ENCODE measurements at places on chromosomes 12 and 14.

DNA sequence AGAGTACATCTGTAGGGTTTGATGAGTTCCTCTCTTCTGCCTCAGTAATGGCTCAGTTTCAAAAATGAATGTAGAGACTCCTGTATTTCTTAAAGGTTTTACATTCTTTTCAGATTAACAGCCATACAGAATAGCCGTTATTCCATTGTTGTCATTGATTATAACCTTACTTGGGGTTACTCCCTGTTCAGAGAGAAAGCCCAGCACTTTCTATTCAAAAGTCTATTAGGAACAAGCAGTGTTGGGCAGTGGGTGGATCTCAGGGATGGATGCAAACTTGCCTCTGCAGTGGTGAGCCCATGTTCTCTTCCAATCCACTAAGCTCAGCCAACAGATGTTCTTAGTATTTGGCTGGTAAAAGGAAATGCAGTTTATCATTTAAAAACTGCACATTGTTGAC lies 342.6 kb upstream of the E2F7 start:
- DNase-seq = no peak

GRCh38 chr14:87065366-87065765 lies 927.6 kb downstream of the GALC start:
- DNase-seq = no peak

GRCh38 chr14:60681271-60681670 lies 32.0 kb upstream of the SIX1 start:
- DNase-seq = no peak

- DNase-seq = no peak
These were observed 5.5 kb upstream of the SLC24A4 start for GRCh38 chr14:92317511-92317910.

- no peak for DNase-seq
These were observed 8.8 kb downstream of the DENND5B start for GRCh38 chr12:31582155-31582554.

- DNase-seq = no peak
These were observed 97.8 kb downstream of the HMGA2 start for GRCh38 chr12:65922077-65922476.

DNA sequence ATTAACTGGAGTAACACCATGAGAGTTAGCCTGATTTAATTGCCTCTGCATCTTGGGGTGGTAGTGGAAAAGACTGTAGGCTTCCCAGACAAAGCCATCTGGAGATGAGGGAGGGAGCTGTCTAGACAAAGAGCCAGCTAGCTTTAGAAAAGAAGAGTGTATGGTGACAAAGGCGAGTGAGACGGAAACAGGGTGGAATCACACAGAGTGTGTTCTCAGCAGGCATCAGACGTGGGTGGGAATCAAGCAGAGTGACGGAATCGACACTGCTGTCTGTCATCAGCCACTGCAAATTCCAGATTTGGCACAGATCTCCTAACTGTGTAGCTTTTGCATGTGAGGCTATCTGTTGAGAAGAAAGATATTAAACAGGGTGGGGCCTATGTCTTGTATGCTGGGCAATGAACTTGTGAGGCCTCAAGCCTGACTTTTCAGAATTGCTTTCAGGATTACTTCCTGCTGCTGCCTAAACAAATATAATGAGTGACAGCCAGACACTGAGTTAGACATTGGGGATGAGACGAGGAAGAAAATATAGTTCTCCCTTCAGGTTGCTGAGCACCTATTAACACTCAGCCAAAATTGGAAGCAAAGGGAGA lies 236.5 kb upstream of the GRIP1 start:
- no peak for DNase-seq

DNA sequence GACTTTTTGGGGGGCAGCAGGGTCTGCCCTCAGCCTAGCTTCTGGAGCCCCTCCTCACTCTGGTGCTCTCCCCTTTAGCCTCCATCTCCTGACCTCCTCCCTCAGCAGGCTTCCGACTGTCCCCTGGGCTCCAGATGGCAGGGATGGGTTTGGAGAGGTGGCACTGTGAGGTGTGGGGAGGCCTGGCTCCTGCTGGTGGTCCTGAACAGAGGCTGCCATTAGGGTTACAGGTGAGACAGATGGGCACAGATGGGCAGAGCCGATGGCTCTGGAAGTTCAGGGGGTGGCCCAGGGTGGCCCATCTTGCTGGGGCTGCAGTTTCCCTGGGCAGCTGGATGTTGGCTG lies 68.5 kb upstream of the BEGAIN start:
- no peak for DNase-seq

DNA sequence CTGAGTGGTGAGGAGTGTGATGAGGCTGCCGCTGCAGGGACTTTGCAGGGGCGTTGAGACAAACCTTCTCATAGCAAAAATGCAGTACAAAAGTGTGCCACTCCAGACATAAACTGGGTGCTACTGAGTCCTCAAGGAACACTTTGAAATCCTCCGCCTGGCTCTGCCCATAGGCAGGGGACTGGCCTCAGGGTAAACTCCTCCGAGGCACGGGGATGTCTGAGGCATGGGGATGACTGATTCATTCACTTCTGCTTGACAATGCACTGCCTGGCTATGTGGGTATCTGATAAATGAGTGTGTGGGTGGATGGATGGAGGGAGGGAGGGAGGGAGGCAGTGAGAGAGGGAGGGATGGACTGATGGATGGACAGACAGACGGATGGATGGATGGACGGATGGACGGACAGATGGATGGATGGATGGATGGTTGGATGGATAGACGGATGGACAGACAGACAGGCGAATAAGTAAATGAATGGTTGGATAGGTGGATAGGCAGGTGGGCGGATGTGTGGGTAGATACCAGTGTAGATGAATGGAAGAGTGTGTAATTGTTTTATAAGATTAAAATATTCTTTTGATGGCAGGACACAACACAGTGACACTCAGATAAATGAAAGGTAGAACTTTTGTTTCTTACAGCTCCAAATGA lies 2.1 kb upstream of the BDKRB2 start:
- DNase-seq = no peak

DNA sequence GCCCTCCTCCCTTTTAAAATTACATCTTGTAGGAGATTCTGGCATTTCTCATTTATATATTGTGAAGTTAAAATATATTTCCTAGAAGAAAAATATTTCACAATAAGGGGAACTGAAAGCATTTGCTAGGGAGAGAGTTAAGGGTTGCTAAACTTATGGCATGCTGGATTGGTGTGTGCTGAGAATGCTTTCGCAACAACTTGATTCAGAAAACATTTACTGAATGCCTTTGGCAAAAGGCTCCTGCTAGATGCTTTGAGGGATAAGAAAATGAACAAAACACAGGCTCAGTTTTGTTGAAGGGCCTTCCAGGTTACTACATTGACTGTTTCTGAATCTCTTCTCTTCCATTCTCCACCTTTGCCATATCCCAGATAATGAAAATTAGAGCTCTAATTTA lies 67.5 kb downstream of the DIP2B start:
- DNase-seq = peak; percentile 71

DNA sequence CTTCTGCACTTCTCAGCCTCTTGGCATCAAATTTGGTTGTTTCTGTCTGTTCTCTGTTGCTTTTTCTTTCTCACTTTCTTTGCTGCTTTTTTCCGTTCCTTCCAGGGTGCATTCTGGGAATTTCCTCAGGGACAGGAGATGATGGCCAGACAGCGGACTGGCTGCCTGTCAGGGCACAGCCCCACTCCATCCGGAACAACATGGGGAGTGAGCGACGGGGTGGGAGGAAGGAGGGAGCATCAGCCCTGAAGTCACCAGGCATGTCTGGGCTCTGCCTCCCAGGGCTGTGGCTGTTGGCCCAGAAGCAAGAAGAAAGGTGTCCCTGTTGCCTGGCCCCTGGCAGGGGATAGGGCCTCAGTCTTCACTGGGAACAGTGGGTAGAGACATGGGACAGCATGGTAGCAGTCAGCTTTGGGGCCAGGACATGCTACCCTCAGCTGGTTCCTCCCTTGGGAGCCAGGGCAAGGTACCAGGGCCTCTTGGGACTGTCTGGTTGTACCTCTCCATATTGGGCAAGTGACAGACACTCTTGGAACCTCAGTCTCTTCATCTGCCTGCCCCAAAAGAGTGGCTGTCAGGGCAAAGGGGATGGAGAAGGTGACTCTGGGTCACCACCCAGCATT lies 8.6 kb downstream of the PGF start:
- no peak for DNase-seq

Data from HL-60 (cell line).